ENCODE measurements at places on chromosomes 13 and 19.

- DNase-seq, result no peak
These were observed 1193.6 kb downstream of the UQCRFS1 start for GRCh38 chr19:28019371-28019770.

DNA sequence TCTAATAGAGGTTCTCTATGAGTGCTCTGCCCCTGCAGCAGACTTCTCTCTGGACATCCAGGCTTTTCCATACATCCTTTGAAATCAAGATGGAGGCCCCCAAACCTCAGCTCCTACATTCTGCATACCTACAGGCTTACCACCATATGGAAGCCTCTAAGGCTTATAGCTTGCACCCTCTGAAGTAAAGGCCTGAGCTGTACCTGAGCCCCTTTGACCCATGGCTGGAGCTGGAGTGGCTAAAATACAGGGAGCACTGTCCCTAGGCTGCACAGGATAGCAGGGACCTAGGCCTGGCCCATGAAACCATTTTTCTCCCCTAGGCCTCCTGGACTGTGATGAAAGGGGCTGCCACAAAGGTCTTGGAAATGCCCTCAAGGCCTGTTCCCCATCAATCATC lies 1086.1 kb upstream of the MIR17HG start:
- peak; percentile 33 for DNase-seq

- no peak for DNase-seq
These were observed 9.9 kb downstream of the FRY start for GRCh38 chr13:32041429-32041828.

DNA sequence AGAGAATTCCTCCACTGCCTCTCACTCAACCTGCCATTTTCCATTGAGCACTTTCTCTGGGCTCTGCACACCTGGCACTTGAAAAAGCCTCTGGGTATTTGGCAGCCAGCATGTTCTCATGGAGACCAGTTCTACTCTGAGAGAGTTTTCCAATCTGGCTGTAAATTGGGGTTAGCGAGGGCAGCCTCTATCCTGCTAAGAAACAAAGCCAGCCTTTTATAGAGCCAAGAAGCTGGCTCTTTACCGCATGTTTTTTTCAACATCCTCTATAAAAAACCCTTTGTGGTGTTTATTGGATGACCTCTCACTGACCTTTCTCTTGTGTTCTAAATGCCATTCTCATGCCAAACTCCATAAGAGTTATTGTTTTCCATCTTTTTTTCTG lies 52.6 kb upstream of the RCBTB2 start:
- no peak for DNase-seq

GRCh38 chr13:59689057-59689456 lies 474.7 kb downstream of the DIAPH3 start:
- DNase-seq, result peak; percentile 27

GRCh38 chr13:66275416-66275815 lies 954.7 kb downstream of the PCDH9 start:
- no peak for DNase-seq

DNA sequence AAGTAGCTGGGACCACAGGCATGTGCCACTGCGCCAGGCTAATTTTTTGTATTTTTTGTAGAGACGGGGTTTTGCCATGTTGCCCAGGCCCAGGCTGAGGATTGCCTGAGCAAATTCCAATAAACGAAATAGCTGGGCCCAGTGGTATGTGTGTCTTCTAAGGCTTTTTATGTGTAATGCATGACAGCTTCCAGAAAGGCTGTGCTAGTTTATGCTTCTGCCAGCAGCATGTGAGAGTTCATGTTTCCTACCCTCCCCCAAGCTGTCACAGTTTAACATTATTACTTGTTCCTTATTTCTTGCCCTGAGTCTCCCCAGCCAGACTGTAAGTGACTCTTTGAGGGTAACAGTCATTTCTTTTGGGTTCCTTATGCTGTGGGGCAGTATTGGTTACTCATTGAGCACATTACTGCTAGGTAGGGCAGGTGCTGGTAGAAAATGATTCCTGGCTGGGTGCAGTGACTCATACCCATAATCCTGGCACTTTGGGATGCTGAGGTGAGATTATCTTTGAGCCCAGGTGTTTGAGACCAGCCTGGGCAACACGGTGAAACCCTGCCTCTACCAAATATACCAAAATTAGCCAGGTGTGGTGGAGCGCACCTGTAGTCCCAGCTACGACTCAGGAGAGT lies 13.6 kb downstream of the GPATCH1 start:
- DNase-seq, result no peak

DNA sequence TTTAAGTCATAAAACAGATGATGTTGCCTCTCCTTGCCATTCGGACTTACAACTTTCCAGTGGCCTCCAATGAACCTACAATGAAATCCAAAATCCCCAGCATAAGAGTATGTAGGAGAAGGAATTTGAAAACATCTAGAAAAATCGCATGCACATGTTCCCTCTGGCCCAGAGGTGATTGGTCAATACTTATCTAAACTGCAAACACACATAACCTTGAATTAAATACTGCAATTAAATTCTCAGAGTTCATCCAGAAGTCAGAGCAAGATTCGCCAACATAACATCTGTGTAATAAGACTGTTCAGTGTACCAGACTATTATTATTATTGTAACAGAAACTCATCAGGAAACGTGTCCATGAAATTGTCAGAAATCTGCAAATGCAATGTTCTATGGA lies 82.2 kb upstream of the USP29 start:
- no peak for DNase-seq

DNA sequence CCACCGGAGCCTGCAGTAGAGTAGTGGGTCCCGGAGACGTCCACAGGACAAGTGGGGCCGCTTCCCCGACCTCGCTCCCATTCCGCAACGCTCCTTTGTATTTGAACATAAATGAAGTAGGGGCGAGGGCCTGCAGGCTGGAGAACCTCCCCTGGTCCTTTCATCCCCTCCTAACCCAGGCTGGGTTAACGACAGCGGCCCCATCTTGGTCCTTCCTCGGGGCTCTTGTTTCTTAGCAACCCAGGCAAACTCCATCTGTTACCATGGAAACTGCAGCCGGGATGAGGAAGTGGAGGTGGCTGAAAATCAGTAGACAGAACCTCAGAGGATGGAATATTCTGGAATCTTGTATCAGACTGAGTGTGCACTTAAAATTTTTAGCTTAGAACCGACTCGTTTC lies 132.6 kb upstream of the USP29 start:
- DNase-seq, result no peak

GRCh38 chr13:54536112-54536511 lies 1507.5 kb downstream of the OLFM4 start:
- DNase-seq, result no peak

DNA sequence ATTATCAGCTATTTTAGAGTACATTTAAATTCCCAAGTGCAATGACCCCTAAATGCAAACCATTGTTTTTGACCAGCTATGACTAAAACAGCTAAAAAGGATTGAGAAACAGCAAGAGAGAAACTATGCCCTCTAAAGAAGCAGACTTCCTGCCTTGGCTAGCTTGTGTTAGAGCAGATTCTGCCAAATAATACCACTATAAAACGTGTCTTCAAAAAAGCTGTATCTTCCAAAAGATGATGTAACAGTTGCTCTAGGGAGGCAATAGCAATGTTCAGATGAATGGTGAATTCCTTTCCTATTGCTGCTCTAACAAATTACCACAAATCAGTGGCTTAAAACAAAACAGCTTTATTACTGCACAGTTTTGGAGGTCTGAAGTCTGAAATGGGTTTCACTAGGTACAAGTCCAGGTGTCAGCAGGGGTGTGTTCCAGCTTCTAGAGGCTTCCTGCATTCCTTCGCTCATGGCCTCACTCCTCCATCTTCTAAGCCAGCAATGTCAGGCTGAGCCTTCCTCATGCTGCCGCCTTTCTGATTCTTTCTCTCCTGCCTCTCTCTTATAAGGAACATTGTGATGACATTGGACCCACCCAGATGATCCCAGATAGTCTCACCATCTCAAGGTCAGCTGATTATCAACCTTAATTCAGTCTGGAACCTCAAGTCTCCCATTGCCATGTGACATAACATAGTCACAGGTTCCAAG lies 84.5 kb downstream of the LRRC63 start:
- DNase-seq, result no peak

- DNase-seq, result no peak
These were observed 1.0 kb upstream of the RPS5 start for GRCh38 chr19:58385891-58386575.

Measured in ELF-1 (cell line).